ENCODE measurements at places on chromosomes 1 and 21.

DNA sequence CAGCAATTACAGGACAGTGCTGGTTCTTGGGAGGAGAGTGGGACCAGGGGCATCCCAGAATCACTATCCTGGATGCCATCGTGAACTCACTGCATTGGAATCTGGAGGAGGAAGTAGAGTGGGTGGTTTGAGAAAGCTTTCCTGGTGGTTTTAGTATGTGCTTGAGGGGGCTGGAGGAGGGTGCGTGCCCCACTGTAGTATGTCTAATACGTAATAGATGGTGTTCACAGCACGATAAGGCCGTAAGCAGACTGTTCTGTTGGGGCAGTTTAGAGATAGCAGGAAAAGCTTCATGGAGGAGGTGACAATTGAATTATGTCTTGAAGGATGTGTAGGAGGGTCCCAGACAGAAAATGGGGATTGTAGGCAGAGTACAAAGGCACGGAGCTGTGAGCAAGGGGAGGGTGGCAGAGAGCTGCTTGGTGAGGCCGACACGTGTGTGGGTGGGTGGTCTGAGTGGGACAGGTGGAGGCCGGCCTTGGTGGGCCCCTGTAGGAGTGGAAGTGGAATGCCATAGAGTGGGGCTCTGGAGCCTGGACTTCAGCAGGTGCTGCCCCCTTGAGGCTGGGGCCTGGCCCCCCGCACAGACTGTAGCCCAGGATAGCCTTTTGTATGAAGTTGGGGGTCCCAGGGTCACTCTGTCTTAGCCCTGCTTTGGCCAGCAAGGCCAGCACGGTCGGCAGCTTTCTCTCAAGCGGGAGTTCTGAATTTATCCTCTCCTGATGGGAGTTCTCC is 37.0 kb downstream of the IL6R start:
- DNase-seq, result no peak

DNA sequence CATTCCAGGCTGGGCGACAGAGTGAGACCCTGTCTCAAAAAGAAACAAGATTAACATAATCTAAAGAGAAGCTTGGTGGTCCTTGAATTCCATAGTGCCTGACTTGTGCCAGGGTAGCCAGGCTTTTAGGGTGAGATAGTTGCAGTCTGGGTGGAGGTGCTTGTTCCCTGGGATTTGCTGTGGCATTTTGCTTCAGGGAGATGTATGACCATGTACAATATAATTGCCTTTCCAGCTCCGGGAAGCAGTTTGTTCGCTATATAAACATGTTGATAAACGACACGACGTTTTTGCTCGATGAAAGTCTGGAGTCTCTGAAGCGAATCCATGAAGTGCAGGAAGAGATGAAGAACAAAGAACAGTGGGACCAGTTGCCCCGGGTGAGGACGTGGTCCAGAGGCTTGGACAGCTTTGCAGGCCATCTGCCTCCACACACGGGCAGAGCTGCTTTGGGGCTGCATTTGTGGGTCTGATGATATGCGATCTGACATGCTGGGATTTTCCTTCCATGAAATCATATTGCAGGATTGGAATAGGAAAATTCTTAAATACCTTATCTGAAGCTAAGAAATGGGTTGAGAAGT is 49.4 kb upstream of the KIF1B start:
- no peak for DNase-seq

DNA sequence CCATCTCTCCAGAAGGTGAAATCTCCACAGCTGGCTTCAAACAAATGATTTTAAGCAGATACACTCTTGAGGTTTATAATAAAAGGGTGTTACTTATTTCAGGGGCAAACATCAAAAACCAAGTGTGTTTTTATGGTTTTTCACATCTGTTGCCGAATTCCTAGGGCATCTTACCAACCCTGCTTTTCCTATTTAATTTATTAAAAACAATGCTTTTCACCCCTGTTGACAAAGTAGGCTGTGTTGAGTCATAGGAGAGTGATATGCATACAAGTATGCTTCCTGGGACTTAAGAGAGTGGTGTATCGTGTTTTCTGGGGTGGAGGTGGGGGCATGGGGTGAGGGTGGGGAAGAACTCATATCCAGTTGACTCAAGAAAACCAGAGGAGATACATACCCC is 29.3 kb upstream of the IL20 start:
- DNase-seq, result no peak

DNA sequence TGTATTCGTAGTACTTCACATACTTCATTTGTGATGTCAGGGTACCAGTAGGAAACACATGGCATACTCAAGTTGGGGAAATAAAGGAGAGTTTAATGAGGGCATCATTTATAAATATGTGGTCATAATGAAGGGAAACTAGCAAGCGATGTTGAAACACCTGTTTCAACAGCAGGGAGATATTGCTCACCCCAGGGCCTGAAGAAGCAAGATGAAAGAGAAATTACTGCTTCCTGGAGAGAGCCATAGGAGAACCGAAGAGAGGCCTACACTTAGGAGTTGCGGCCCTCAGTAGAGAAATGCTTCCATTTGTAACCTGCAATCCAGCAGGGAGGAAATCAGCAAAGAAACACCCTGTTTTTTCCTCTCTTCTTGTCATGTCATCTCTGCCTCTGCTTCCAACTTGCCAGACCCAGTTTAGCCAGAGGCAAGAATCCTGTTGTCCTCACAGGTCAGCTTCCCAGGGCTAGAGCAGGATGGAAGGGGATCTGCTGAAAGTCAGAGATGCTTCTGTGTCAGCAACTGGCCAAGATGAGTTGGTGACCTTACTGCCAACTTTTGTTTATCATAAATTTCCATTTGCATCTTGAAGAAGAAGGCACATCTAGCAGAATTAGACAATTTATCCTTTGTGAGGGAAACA is 67.6 kb upstream of the TSPAN2 start:
- no peak for DNase-seq

DNA sequence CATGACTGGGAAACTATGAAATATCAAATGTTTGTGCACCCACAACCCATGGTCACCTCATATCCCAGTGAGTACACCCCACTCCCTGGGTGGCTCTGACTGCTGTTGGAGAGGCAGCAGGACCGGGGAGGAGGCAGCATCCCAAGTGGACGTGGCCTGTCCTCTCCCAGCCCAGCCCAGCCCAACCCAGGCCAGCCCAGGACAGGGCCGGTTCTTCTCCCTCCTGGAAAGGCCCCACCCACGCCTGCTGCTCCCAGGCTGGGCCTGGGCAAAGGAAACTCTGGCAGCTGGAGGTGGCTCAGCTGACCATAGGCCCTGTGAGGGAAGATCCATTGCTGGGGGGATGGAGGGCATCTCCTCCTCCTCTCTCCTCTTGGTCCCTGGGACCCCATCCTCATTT is 19.1 kb downstream of the MATN1 start:
- no peak for DNase-seq

- DNase-seq, result no peak
These were observed 7.3 kb downstream of the PLEKHO1 start for GRCh38 chr1:150156868-150157603.

- no peak for DNase-seq
These were observed 9.8 kb upstream of the VWA5B1 start for GRCh38 chr1:20280906-20281305.

GRCh38 chr1:70358921-70359564 is 4.5 kb upstream of the ANKRD13C start:
- no peak for DNase-seq

GRCh38 chr21:14688412-14688811 is 142.3 kb upstream of the SAMSN1 start:
- no peak for DNase-seq

DNA sequence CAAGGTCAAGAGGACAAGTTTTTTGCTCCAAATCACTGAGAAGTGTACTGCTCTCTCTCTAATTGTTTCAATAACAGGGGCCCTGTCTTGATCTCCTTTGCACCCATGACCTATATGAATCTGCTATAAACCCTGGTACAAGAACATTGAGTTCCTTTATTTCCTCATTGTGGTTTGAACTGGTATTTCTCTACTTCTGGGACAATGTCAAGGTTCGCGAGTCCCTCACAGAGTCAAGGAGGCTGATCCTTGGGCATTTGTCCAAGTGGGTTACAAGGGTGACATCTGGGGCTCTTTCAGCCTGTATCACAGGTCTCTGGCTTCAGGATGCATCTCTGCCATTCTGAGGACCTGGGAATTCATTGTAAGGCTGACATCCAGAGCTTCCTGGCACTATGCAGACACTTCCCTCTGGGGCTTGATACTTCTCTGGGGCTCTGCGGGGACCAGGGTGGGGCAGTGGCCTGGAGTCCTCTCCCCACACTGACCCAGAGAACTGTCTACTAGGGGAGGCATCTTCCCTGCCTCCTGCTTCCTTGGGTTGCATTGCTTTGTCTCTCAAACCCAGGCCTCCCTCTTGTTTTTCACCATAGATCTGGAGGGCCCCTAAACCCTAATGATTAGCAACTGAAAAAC is 22.5 kb upstream of the ZNF648 start:
- no peak for DNase-seq

GRCh38 chr1:170789063-170789462 is 125.1 kb downstream of the PRRX1 start:
- no peak for DNase-seq

GRCh38 chr1:1073743-1074587 is at the start of gene RNF223:
Gene RNF223 (minus strand): TSS chr1:1074306. CDS start chr1:1072566, 1,740 bp downstream.
- no peak for DNase-seq

DNA sequence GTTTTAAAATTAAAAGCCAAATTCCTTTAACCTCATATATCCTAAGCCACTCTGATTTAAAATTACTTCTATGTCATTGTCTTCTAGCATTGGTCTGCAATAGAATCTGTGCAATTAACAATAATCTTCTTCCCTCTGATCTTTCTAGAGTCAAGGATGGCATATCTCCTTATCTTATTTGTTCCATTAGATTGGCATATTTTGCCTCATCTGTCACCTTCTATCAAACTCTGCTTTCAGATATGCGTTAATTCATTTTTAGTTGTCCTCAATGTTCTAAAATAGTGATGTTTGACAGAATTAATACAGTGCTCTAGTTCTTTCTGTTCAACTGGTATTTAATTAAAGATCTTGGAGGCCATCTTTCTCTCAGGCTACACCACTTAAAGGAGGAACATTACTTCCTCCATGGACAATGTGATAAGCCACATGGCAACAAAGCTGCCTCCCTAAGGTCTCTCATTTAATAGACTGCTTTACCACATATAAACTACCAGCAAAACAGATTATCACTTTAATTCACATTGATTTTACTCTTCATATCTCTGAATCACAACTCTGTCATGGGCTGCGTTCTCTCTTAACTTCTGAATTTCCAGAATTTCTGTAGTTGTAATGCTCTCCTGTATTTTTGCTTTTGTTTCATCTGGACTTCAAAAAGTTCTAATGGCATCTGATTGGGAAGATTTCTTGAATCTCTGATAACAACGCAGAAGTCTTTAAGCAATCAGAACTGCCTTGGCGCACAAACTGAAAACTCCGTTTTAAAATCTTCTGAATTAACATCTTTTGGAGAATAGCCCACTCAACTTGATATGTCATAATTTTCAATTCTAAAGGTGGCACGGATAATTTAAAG is 2.8 kb downstream of the NRIP1 start:
- DNase-seq, result no peak

DNA sequence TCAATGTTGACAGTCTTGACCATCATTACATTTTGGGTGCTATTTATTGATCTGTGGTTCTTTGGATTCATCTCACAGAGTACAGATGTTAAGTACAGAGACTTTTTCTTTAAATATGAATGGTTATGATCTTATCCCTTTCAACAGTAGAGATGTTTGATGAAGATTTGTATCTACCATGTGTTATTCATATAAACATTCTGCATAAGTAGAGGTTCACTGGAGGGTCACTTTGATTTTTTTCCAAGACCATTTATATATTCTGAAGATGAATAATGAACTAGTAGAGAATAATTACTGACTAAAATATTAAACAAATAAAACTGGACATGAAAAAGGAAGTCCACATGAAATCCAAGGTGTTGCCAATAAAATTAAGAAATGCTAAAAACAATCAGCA is 28.6 kb upstream of the HUNK start:
- no peak for DNase-seq

DNA sequence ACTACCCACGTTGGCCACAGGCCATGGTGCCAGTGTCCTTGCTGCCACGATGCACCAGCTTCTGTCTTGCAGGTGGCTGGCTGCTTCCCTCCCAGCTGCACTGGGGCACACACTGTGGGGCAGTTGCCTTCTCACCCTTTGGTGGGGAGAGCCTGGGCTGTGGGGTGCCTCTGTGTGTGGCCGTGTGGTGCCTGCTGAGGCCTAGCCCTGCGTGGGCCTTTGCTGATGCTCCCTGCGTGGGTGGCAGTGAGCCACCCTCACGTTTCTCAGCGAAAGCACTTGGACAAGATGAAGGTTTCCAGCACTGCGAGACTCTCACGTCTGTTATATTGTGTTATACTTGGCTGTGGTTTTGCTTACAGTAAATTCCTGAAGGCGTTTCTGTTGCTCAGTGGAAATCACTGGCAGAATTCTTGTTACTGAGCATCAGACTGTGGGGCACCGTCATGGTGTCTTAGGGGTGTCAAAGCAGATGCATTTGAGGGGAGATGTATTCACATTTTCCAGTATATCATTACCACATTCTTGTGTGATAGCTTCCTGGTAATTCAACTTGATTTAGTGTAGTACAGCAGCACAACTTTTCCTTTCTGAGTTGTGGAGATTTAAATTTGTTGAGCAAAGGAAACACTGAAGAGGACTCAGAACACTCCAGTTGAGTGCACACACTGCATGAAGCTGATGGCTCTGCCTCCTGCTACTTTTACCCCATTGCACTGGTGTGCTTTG is 124.7 kb downstream of the PCBP3 start:
- no peak for DNase-seq

DNA sequence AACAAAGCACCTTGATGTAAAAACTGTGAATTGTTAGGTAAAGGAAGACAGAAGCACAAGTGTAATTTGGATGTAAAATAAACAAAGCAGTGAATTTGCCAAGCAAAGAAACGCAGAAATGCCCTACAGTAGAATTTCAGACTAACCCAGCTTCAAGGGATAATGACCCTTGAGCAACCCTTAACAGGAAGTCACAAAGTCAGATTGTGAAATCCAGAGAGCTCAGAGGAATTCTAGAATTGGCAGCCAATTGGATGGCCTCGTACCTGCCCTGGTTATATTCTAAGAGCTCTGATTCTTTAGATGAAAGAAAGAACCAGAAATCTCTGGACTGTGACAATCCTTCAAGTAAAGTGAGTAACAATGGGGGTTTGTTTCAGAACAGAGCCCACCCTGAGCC is 152.7 kb upstream of the CHRM3 start:
- no peak for DNase-seq

- DNase-seq, result no peak
These were observed 221.4 kb downstream of the BACH1 start for GRCh38 chr21:29520171-29520570.

- DNase-seq, result no peak
These were observed 57.6 kb downstream of the TGFB2 start for GRCh38 chr1:218402786-218403120.

- DNase-seq, result no peak
These were observed 12.9 kb upstream of the EDEM3 start for GRCh38 chr1:184767591-184767990.

- DNase-seq, result no peak
These were observed 105.9 kb upstream of the POU3F1 start for GRCh38 chr1:38152351-38153065.

GRCh38 chr1:164654200-164654599 is 95.2 kb downstream of the PBX1 start:
- DNase-seq, result no peak

- no peak for DNase-seq
These were observed 9.7 kb upstream of the CGN start for GRCh38 chr1:151501474-151501873.

Data from stimulated activated CD8-positive, alpha-beta memory T cell treated with anti-CD3 and anti-CD28 coated beads, Interleukin-7, amount 100 ng/mL, for 24 hours (primary cell).